Astrocyte of the cerebellum (primary cell): ENCODE measurements at places on chromosomes 2 and 18.

DNA sequence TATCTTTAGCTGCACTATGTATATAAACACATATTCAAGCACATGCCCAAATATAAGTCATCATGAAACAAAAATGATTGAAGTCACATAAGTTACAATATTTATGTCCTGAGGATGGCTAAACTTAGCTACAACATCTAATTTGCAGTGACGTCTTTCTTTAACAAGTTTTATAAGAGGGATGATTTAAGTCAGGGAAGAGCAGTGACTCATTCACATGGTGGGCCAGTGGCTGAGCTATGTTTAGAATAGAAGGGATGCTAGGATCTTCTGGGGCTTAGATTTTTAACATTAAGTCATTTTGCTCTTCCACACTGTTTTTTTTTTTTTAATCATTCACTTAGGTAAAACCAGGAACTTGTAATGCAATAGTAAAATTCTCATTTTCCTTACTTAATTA is 22.3 kb downstream of the ADCYAP1 start:
- no peak for DNase-seq

- no peak for DNase-seq
Observed at GRCh38 chr18:49076654-49077166, 125.9 kb upstream of the SMAD7 start.

- no peak for DNase-seq
Observed at GRCh38 chr2:165536851-165537499, 67.5 kb downstream of the CSRNP3 start.

DNA sequence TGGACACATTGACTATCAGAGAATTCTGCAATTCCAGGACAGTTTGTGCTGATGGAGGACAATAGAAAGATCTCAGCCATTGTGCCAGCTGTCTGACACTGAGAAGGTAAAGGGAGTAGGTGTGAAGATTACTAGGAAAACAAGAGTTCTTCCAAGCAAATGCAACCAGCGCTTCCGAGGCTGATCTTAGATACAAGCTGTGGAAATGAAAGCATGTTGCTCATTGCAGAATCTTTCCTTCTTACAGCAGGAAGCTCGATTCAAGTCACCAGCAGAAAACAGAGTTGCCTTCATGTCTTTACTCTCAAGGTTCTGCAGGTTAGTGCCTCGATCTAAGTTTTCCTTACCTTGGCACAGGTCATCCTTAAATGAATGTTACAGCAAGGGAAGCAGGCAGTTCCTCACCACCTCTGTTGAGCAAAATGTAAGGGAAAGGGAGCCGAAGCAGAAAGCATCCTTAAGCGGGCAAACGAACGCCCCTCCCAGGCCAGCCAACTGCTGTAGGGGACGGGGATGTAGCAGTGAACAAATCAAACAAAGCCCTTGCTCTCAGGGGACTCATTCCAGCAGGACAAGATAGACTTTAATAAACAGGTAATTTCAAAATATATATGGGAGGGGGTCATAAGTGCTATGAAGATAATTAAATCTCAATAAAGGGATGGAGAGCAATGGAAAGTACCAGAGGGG is 54.3 kb downstream of the MARCHF4 start:
- DNase-seq = no peak

- DNase-seq = no peak
Observed at GRCh38 chr2:182824056-182824766, 42.2 kb downstream of the FRZB start.

- DNase-seq = no peak
Observed at GRCh38 chr2:239353692-239354091, 47.1 kb downstream of the HDAC4 start.

GRCh38 chr18:13381331-13381730 is 162.8 kb downstream of the LDLRAD4 start:
- DNase-seq = no peak

DNA sequence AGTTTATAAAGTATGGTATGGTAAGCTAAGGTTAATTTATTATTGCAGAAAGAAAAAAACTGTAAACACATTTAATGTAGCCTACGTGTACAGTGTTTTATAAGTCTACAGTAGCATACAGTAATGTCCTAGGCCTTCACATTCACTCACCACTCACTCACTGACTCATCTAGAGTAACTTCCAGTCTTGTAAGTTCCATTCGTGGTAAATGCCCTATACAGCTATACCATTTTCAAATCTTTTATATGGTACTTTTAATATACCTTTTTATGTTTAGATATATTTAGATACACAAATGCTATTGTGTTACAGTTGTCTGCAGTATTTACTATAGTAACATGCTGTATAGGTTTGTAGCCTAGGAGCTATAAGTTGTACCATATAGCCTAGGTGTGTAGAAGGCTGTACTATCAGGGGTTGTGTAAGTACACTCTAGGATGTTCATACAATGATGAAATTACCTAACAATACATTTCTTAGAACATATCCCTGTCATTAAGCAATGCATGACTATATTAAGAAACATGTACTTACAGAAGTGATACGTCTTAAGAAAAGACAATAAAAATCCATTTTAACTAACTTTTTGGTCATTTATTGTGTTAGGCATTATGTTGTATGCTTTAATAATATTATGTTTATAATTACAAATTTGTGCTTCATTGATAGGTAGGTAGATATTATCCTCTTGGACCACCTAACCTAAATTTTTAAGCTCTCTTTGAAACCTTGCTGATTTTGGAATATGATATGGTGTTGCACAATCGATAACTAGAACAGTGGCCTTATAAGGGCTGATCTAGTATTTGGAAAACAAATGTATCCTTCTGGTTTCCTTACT is 51.9 kb downstream of the VRK2 start:
- no peak for DNase-seq

DNA sequence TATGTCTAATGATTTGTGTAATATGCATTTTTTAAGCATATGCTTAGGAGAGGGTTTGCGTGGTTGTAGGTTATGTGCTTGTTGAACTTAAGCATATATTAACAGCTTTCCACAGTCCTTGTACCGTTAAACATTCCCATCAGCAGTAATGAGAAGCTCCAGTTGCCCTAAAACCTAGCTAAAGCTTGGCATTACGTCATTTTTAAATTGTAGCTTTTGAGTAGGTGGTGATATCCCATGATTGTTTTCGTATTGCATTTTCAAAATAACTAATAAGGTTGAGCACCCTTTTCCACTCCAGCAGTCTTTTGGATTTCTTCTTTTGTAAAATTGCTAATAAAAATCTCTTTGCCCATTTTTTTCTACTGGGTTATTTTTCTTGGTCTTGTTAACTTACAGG is 453.1 kb upstream of the GCFC2 start:
- no peak for DNase-seq

- DNase-seq = no peak
Observed at GRCh38 chr2:80525152-80525551, 220.6 kb upstream of the LRRTM1 start.

GRCh38 chr2:152336854-152337510 is 2.0 kb downstream of the FMNL2 start:
- DNase-seq = peak; percentile 51

DNA sequence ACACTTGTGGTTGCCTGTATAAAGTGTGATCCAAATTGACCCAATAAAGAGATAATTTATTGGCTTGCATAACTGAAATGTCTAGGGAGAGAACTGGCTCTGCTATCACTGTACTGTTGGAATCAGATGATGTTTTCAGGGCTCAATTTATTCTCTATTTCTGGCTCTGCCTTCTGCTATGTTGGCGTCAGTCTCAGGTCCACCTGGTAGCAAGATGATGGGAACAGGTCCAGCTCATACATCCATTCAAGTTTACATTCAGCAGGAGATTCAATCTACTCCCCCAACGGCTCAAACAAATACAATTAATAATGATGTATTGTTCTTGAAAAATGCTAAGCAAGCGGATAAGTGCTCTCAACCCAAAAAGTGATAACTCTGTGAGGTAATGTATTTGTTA is 297.7 kb upstream of the SYT4 start:
- DNase-seq = no peak

GRCh38 chr2:191463790-191464189 is 214.1 kb upstream of the NABP1 start:
- no peak for DNase-seq

GRCh38 chr18:26386002-26386401 is 159.8 kb downstream of the TAF4B start:
- DNase-seq = peak; percentile 46

GRCh38 chr18:12296087-12296403 is 12.0 kb upstream of the TUBB6 start:
- DNase-seq = no peak

GRCh38 chr2:100518801-100519200 is 44.0 kb upstream of the PDCL3 start:
- DNase-seq = no peak

GRCh38 chr2:36539631-36540030 is 58.3 kb downstream of the FEZ2 start:
- DNase-seq = no peak

DNA sequence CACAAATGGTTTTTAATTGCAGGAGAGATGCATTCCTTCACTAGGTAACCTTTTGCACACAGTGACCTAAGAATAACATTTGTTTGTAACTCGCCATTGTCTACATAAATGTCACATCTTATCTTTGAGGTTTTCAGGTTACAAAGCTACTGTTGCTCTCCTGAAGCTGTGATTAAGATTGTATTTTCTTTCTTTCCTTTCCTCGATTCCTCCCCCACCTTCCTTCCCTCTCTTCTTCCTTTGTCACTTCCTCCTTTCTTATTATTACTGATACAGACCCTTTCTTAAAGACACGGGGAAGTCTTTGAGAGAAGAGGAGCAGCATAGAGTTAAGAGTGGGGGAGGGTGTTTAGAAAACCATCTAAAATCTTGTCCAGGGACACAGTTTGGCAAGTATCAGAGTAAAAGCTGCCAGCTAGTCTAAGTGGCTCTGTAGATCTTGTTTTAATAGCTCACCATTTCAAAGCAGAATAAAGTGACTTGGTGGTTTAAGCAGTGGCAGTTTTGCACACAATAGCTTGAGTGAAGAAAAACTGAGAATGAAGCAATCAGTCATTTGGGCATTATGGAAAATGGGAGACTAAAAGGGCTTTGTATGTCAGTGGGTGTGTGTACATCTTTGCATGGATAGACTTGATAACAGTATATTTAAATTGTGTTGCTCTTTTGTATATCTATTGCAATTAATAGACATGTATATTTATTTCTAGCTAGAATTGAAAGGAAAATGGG is 10.9 kb downstream of the CERS6 start:
- no peak for DNase-seq

GRCh38 chr2:169526451-169526850 is 16.9 kb downstream of the KLHL41 start:
- DNase-seq = no peak

- no peak for DNase-seq
Observed at GRCh38 chr18:78979056-78979729, 425 bp upstream of the SALL3 start.

GRCh38 chr2:70084973-70085710 is 2.1 kb upstream of the PCBP1 start:
- no peak for DNase-seq

DNA sequence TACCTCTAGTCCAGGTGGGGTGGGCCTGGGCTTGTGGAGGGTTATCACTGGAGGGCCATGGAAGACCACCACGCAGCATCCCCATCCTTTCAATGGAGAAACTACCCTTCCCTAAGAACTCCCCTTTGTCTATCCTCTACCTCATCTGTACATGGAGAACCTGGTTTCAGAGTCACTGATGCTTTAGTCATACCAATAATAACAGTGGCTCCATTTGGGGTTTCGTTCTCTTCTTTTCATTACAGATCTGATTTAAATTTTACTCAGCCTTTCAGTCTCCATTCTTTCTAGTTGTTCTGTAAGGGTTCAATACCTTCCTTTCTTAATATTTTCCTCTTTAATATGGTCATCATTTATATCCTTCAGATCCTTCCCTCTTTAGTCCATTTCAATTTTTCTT is 54.6 kb upstream of the ZFP36L2 start:
- DNase-seq = no peak

- DNase-seq = no peak
Observed at GRCh38 chr2:159795841-159796690, 1.9 kb downstream of the CD302 start.

DNA sequence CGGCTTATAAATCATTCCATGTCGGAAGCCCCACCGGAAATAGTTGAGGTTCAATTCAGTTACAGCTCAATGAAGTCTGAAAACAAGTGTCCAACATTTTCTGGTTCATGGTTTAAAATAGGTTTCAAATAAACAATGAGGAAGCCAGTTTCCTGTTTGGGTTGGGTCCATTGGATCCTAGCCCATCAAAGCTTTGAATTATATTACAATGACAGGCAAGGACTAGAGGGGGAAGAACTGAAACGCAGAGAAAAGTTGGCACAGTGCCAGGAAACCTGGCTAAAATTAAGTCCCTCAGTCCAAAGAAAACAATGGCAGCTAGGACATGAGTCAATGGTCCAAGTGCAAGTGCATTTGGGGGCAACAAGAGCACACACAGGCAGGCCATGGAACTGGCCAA is 32.0 kb downstream of the SLC14A1 start:
- DNase-seq = peak; percentile 91

DNA sequence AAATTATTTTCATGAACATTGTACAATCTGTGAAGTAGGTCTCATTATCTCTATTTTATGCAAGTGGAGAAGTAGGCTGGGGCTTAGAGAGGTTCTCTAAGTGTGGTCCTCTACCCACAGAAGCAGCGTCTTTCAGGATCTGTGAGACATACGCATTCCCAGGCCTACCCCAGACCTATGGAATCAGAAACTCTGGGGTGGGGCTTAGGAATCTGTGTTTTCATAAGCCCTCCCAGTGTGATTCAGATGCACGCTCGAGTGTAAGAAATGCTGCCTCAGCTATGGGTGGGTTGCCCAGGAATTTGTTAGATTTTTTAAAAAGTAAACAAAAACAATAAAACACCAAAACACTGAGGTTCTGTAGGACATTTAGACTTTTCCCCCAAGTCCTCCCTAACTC is 14.8 kb upstream of the ZAP70 start:
- DNase-seq = no peak

GRCh38 chr2:10449838-10450691 is 1.9 kb upstream of the ODC1 start:
- DNase-seq = no peak

GRCh38 chr18:22320771-22321170 is 96.9 kb downstream of the CTAGE1 start:
- no peak for DNase-seq

- no peak for DNase-seq
Observed at GRCh38 chr18:78497641-78498040, 482.0 kb upstream of the SALL3 start.

DNA sequence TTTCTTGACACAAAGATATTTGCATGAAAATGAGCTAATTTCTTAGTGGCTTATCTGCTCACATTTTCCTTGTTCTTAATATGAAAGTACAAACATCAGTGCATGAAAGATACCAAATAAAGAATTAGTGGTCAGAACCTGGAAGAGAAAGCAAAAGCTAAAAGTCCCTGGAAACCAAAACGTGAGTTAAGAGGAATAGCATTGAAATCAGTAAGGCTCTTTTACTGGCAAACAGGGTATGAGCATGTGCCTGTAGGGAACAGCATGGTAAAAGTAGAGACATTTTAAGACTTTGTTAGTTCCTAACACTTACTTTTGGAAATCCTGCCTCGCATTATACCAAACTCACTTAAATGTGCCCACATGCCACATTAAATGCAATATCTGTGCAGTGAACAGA is 31.9 kb upstream of the CWC22 start:
- peak; percentile 19 for DNase-seq
